A549 treated with RU486 at 1 μM for 4 hours (cell line): ENCODE measurements at places on chromosomes 12 and 14. TPM values are rescaled to one million over a fixed set of nuclear protein-coding genes. Genes with fewer than 3 reads are reported as not detected.

DPY19L2 gene
- 1.1 to 2.6 TPM (median 1.8 TPM) in 5 replicates for total RNA-seq

RHOJ gene
- not detected in 5 replicates for total RNA-seq

CD163 gene
- not detected in 5 replicates for total RNA-seq

ALKBH2 gene
- total RNA-seq = 44.9 to 49.6 TPM (median 45.2 TPM) in 5 replicates

CNTN1 gene
- 44.4 to 61.2 TPM (median 56.7 TPM) in 5 replicates for total RNA-seq

PCNX1 gene
- total RNA-seq = 14.6 to 26.7 TPM (median 16.2 TPM) in 5 replicates

RASSF9 gene
- 0.16 to 0.63 TPM (median 0.53 TPM) in 5 replicates for total RNA-seq
